Hematopoietic multipotent progenitor cell treated with erythropoietin and hydrocortisone succinate and interleukin-3 and kit ligand, for 4 days (in vitro differentiated cells): ENCODE measurements at places on chromosomes 12 and 14.

- DNase-seq: no peak
Measured at GRCh38 chr12:85489194-85489593, 209.2 kb downstream of the ALX1 start.

DNA sequence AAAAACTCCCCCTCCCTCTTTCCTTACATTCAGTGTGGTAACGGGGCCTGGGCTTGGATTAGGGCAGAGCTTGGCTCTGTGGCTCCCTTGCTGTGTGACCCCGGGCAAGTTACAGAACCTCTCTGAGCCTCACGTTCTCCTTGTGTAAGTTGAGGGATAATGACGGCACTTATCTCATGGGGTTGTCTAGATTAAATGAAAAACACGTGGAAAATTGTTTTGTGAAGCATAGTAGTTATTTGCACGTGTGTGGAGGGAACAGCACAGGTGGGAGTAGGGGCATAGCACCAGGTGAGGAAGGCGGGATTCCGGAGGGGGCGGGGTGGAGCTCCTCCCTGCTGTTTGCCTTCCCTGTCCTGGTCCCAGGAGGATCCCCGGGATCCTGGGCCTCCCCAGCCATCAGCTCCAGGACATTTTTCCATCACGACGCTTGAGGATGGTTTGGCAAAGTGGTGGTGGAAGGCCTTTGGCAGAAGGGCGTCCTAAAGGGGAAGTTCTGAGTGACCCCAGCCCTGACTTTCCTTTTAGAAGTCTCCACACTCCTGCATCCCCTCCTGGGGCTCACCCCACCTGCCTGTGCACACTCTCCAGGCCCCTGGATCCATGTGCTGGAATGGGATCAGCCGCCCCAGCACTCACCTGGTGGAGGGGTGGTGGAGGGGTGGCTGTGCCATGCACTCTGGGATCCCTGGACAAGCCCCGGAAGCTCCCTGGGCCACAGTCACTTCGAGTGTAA, 22.7 kb downstream of the LRTM2 start:
- no peak for DNase-seq

DNA sequence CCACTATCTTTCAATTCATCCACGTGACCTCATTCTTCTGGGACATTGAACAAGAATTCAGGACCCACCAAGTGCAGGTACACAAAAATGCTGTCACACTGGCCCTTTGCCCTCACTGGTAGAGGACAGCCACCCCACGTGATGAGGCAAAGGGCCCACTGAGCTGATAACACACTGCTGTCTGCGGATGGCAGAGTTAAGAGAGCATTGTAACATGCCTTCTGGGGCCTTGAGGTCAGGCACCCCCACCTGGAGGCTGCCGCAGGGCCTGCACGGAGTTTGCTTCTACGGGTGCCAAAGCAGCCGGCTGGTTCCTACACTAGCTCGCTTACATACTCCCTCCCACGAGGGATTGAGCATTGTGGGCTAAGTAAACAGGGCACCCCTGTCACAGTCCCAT, 101.0 kb downstream of the LRIG3 start:
- no peak for DNase-seq

GRCh38 chr12:26620907-26621306, 212.1 kb downstream of the ITPR2 start:
- no peak for DNase-seq

DNA sequence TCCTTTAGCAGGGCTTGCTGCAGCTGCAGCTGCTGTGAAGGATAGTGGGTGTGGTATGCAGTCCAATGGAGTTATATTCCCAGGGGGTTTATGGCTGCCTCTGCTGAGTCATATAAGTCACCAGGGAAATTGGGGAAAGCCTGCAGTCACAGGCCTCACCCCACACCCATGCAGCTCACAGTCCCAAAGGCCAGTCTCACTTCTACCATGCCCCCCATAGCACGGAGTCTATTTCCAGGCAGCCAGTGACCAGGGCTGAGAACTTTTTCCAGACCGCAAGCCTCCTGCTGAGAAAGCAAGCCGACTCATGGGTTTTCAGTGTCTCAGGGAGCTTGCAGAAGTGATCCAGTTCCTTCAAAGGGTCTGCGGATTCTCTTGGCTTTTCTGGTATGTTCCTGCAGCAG, 322.4 kb upstream of the CLEC14A start:
- no peak for DNase-seq

GRCh38 chr12:5557906-5558305, 126.0 kb downstream of the NTF3 start:
- DNase-seq: peak; percentile 18

DNA sequence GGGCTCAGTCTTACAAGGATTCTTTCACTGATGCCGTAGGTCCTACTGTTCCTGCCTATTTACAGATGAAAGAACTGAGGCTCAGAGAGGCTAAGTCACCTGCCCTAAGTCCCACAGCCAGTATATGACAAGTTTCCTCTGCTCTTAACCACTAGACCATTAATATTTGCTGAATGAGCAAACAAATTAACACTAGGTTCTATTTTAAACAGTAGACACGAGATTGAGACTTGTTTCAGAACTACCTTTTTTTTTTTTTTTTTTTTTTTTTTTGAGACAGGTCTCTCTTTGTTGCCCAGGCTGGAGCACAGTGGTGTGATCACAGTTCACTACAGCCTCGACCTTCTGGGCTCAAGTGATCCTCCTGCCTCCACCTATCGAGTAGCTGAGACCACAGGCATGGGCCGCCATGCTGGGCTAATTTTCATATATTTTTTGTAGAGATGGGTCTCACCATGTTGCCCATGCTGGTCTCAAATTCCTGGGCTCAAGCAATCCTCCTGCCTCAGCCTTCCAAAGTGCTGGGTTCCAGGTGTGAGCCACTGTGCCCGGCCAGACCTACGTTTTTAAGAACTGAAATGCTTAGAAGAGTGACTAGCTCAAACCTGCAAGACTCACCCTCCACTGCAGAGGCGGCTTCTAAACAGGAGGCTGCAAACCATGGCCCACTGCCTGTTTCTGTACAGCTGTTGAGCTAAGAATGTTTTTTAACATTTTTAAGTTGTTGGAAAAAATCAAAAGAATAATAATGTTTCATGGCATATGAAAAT, 12.9 kb downstream of the SYNE3 start:
- DNase-seq: no peak

GRCh38 chr12:104560881-104561280, 104.1 kb downstream of the CHST11 start:
- DNase-seq: no peak

DNA sequence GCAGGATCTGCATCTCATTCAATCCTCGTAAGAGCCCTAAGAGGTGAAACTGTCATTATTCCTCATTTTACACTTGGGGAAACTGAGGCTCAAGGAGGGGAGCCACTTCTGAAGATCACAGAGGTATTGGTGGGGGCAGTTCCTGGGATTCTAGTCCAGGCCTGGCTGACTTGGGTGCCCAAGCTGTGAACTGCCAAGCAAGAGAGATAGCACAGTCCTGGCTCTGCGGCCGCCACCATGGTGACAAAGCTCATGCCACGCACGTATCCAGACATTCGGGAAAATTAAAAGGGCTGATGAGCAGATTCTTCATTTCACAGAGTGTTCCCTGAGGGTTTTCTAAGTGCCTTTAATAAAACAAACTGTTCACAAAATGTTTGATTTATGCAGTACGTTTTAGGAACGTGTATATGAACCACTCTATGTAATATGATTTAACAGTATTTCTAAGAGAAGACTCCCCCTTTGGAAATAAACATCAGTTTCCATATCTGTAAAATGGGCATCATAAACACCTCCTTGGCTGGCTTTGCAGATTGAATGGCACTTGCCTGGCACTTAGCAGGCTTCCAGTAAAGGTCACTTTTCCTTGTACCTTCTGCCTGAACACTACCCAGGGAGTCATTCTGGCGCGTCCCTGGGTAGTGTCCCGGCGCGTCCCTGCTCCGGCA, 84.6 kb downstream of the ACACB start:
- no peak for DNase-seq

- peak; percentile 54 for DNase-seq
Measured at GRCh38 chr12:46664761-46665287, 161.0 kb downstream of the SLC38A4 start.

GRCh38 chr14:61428261-61428660, 106.9 kb downstream of the PRKCH start:
- no peak for DNase-seq

GRCh38 chr12:64991121-64991611, 129.9 kb downstream of the WIF1 start:
- DNase-seq: no peak

DNA sequence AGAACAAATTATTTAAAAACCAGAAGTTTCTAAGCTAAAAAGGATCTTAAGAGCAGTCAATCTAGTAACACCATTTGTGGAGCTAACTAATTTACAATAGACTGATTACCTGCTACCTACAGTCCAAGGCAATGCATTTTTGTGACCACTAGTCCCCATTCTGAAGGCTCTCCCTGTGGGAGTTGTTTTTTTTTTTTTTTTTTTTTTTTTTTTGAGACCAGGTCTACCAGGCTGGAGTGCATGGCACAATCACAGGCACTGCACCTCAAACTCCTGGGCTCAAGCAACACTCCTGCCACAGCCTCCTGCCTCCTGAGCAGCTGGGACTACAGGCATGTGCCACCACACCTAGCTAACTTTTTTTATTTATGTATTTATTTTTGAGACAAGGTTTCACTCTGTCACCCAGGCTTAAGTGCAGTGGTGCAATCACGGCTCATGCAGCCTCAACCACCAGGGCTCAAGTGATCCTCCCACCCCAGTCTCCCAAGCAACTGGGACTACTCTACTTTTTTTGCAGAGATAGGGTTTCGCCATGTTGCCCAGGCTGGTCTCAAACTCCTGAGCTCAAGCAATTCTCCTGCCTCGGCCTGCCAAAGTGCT, 3.9 kb downstream of the GNPTAB start:
- DNase-seq: peak; percentile 61

DNA sequence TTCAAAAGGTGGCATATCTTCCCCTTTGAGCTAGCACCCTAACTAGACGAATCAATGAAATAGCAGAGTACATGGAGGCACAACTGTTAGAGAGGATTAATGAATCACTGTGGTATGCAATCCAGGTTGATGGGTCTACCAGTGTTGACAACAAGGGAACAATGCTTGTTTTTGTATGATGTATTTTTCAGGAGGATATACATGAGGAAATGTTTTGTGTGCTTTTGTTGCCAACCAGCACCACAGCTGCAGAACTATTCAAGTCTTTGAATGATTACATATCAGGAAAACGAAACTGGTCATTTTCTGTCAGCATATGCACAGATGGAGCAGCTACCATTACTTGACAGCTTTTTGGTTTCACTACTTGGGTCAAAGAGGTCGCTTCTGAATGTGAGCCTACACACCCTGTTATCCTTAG, 142.6 kb downstream of the GPHN start:
- DNase-seq: no peak

- DNase-seq: peak; percentile 55
Measured at GRCh38 chr12:76530516-76530915, 29.1 kb downstream of the OSBPL8 start.

- DNase-seq: peak; percentile 60
Measured at GRCh38 chr14:31127690-31128089, 79.9 kb downstream of the HECTD1 start.

GRCh38 chr14:83320837-83321236, 1787.2 kb upstream of the SEL1L start:
- no peak for DNase-seq

DNA sequence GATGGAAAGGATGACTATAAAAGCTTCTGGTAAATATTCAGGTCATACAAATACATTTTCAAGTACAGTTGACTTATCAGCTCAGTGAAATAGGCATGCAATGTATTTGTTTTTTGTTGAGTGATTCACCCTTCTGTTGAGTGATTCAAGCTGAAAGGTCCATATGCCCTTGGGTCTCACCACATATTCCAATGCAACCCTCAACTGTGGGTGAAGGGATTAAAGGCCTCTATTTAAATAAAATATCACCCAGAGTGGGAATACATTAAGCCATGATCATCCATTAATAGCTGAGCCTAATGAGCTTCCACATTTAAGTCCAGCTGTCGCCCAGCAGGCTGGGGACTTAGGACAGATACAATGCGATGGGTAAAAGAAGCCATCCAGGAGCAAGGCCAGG, 120.2 kb downstream of the CRACR2A start:
- DNase-seq: no peak

- no peak for DNase-seq
Measured at GRCh38 chr12:108109954-108110353, 19.1 kb upstream of the WSCD2 start.

DNA sequence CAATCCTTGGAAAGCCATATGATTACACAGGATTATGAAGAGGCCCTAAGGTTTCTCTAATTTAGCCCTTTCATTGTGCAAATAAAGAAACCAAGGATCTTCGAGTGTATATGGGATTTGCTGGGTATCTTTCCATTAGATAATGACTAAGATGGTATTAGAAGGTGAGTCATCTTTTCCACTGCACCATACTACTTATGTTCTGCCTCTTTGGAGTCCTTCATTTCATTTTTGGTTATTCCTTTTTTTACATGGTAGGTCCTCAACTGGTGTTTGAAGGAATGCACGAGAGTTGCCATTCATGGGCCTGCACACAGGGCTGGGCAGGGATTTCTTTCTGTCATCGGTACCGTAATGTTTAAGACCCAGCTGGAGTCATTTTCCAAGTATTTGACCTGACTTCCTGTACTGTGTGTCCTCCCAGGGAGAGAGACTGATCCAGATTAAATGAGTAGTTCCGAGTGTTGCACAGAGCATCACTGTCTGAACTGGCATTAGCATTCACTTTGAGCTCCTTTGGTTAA, 85.7 kb downstream of the BORCS5 start:
- peak; percentile 66 for DNase-seq

- peak; percentile 57 for DNase-seq
Measured at GRCh38 chr14:50599700-50600444, 39.9 kb downstream of the ATL1 start.

- DNase-seq: no peak
Measured at GRCh38 chr14:56154321-56154720, 36.1 kb downstream of the PELI2 start.

DNA sequence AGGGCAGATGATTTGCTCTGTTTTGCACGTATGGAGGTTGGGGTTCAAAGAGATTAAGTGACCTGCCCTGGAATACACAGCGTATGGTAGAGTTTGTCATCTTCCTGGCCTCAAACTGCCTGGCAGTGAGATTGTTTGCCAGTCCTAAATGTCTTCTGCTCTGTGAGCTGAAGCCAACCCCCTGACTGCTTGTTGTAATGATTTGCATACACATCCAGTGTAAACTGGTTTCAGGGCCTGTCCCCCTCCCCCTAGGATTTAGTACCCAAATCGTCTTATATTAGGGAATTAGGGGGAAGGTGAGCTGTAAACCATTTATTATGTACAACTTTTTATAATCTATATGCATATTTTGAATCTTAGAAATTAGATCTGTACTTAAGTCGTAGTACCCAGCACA, 38.4 kb downstream of the AKAP3 start:
- DNase-seq: no peak

GRCh38 chr12:2387103-2387834, 334.5 kb downstream of the CACNA1C start:
- DNase-seq: no peak

GRCh38 chr12:3554371-3555115, 63.5 kb downstream of the PRMT8 start:
- DNase-seq: peak; percentile 45

GRCh38 chr12:104358353-104359003, 54.9 kb downstream of the EID3 start:
- peak; percentile 92 for DNase-seq

- no peak for DNase-seq
Measured at GRCh38 chr12:27751386-27752047, 28.5 kb upstream of the KLHL42 start.

- DNase-seq: peak; percentile 29
Measured at GRCh38 chr12:120799243-120800045, 73.8 kb downstream of the ACADS start.
